ENCODE measurements at places on chromosomes 2 and 18. TPM values are rescaled to one million over a fixed set of nuclear protein-coding genes. Genes with fewer than 3 reads are reported as not detected.
A peak's percentile ranks its signal among the peaks of the same experiment; 100 is the strongest.

- no peaks in the 10 kb centered on the region for H3K4me1 ChIP-seq
- no peak for DNase-seq
- no peaks in the 10 kb centered on the region for H3K36me3 ChIP-seq
Measured at GRCh38 chr18:22411446-22411845, 6.3 kb downstream of the CTAGE1 start.

Gene ORC2
- total RNA-seq: 14.1 TPM

DNA sequence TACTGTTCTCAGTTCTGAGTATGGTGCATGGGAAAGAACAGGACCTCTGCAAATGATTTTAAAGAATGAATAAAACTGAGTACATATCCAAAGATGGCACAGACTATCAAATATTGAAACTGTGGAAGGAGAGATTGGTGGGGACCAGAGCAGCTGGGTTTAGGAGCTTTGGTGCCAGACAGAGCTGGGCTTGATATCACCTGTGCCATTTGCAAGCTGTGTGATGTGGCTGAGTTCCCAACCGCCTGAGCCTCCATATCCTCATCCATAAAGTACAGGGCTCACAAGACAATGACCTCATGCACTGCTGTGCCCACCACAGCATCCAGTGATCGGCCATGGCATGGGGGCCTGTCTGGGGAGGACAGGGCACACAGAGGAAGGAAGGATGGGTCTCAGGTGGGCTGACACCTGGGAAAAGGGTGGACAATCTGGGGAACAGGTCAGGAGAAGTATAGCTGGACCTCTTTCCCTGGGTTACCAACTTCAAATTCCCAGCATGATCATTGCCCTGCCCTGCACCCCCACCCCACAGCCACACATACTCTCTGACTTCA is 83.9 kb upstream of the RAB6C start:
- H3K4me1 ChIP-seq: no peaks in the 10 kb centered on the region
- no peak for DNase-seq
- H3K27ac ChIP-seq: no peak overlapping the region
- H3K36me3 ChIP-seq: no peaks in the 10 kb centered on the region

DNA sequence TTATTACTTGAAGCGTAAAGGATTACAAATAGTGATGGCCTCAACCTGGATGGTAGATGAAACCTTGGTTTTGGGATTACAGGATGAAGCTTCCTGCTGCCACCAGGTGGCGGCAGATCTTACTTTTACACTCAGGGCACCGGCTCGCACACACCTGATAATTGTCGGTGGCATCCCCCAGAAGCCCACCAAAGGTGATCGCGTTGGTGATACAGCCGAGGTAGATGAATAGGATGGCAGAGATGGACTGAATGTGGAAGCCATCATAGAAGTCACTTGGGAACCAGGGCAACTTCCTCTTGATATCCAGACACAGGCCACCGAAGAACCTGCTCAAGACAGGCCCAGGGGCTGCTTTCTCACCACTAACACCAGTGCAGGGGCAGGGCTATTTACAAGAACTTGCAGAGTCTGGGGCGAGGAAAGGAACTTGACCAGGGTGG is 51.8 kb downstream of the MTHFD2 start:
- no peak overlapping the region for H3K4me3 ChIP-seq
- H3K4me1 ChIP-seq: no peaks in the 10 kb centered on the region
- no peak for DNase-seq
- H3K36me3 ChIP-seq: peaks cover 11% of the 10 kb centered on the region

GRCh38 chr2:54438271-54438670 is 17.9 kb upstream of the SPTBN1 start:
- H3K27me3 ChIP-seq: no peaks in the 10 kb centered on the region
- no peak overlapping the region for H3K27ac ChIP-seq
- no peaks in the 10 kb centered on the region for H3K36me3 ChIP-seq
- peaks cover 6% of the 10 kb centered on the region for H3K4me1 ChIP-seq
- DNase-seq: no peak

GRCh38 chr18:68714366-68714711 is 569 bp downstream of the TMX3 start:
- peak overlapping the region; percentile 83 for H3K27ac ChIP-seq
- H3K27me3 ChIP-seq: no peaks in the 10 kb centered on the region
- no peak for DNase-seq
- peaks cover 30% of the 10 kb centered on the region for H3K36me3 ChIP-seq
- peak overlapping the region; percentile 98 for H3K4me3 ChIP-seq
- peaks cover 22% of the 10 kb centered on the region for H3K4me1 ChIP-seq

DNA sequence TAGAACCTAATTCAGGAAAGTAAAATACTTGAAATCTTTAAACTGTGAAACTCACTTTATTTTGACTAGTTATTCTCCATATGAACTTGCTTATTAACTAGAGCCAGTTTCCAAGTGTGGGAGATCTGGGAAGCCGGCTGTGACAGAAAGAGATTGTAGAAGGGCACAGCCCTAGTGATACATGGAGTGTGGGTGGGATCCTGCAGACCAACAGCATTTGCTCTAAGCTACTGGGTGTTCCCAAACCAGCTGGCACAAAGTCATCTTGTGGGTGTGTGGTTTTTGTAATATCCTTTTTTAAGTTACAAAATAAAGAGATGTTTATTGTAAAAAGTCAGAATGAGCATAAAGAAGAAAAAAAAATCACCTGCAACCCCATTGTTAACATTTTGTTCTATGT is 3.4 kb downstream of the DUSP19 start:
- DNase-seq: no peak
- no peaks in the 10 kb centered on the region for H3K36me3 ChIP-seq
- H3K4me1 ChIP-seq: peaks cover 14% of the 10 kb centered on the region

DNA sequence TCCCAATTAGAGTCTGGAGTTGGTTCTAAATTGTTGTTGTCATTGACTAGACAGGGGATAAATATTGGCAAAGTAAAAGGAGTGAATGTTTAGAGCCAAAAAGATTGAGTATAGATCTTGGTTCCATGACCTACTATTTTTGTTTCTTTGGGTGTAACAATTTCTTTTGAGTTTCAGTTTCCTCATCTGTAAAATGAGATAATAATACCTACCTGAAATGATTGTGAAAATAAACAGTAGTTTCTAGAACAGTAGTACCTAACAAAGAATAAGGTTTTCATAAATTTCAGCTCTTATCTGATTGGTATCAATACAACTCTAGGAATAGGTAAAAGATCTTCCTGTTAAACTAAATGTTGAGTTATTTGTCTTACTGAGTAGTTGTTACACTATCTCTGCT is 56.8 kb downstream of the PMS1 start:
- H3K4me1 ChIP-seq: peaks cover 1% of the 10 kb centered on the region
- H3K4me3 ChIP-seq: no peak overlapping the region
- no peaks in the 10 kb centered on the region for H3K27me3 ChIP-seq
- H3K36me3 ChIP-seq: peaks cover 12% of the 10 kb centered on the region

- H3K4me1 ChIP-seq: peaks cover 12% of the 10 kb centered on the region
- no peak overlapping the region for H3K4me3 ChIP-seq
- no peaks in the 10 kb centered on the region for H3K36me3 ChIP-seq
- H3K27me3 ChIP-seq: no peaks in the 10 kb centered on the region
- H3K27ac ChIP-seq: peak overlapping the region; percentile 56
Measured at GRCh38 chr2:205755923-205756322, 73.6 kb downstream of the NRP2 start.

DNA sequence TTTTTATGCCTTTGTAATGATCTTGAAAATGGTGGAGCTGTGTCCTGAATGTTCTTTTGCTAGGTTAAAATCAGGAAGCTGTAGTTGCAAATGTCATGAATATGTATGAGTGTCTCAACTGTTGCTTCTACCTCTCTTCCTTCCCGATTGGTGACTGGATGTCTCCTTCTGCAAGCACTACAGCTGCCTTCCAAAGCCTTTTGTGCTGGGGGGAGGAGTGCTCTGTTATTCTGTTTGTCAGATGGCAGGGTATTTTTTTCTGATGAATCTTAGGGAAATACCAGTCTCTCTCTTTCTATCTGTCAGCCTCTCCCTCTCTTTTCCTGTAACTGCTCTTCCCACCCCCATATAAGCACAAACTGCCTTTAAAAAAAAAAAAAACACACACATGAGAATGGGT is 1396.3 kb upstream of the CELF4 start:
- no peaks in the 10 kb centered on the region for H3K36me3 ChIP-seq
- no peaks in the 10 kb centered on the region for H3K27me3 ChIP-seq
- H3K4me3 ChIP-seq: no peak overlapping the region
- no peaks in the 10 kb centered on the region for H3K4me1 ChIP-seq
- no peak overlapping the region for H3K27ac ChIP-seq
- DNase-seq: no peak

- no peaks in the 10 kb centered on the region for H3K4me1 ChIP-seq
- no peak for DNase-seq
- H3K27me3 ChIP-seq: peaks cover 2% of the 10 kb centered on the region
- no peak overlapping the region for H3K4me3 ChIP-seq
- no peaks in the 10 kb centered on the region for H3K36me3 ChIP-seq
Measured at GRCh38 chr2:129945557-129945956, 33.9 kb upstream of the RAB6C start.
